ENCODE measurements at places on chromosomes 12 and 14. TPM values are rescaled to one million over a fixed set of nuclear protein-coding genes. Genes with fewer than 3 reads are reported as not detected.

DNA sequence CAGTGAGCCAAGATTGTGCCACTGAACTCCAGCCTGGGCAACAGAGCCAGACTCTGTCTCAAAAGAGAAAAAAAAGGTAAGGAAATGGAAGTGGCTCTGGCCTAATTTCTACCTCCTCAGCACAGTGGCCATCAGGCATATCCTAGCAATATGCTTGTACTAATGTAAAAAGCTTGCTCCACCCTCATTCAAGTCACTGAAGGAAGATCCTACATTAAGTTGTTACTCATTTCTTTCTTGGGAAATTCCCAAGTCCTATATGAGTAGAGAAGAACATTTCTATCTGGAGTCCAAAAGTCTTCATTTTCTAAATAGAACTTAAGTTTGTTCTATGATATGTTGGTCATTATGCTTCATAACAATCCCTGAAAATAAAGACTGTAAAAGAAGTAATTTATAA lies 67.3 kb upstream of the HOXC13 start:
- H3K36me3 ChIP-seq, result no peaks in the 10 kb centered on the region
- H3K27me3 ChIP-seq, result no peaks in the 10 kb centered on the region
- no peak overlapping the region for H3K27ac ChIP-seq
- DNase-seq, result no peak
- no peaks in the 10 kb centered on the region for H3K4me1 ChIP-seq

DNA sequence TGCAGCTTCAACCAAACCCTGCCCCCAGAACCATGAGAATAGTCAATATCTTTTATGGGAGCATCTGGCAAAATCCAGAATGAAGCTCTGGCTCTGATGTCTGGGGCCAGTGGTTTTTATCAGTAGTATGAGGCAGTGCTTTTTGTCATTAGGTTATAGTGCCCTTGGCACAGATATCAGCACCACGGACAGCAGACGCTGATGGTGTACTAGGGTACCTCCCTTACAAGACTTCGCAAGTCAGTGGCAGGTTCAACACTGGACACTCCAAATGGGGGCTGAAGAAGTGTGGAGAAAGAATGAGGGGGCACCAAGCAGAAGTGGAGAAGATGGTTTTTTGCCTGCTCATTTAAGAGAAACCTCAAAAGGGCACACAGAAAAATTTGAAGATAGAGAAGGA lies 68.2 kb upstream of the E2F7 start:
- no peaks in the 10 kb centered on the region for H3K27me3 ChIP-seq
- H3K36me3 ChIP-seq, result no peaks in the 10 kb centered on the region
- no peaks in the 10 kb centered on the region for H3K4me1 ChIP-seq

- no peak overlapping the region for H3K27ac ChIP-seq
- DNase-seq, result no peak
- H3K4me3 ChIP-seq, result no peak overlapping the region
- no peaks in the 10 kb centered on the region for H3K36me3 ChIP-seq
These were observed 6.5 kb upstream of the LGMN start for GRCh38 chr14:92754966-92755365.

- DNase-seq, result peak; percentile 27
- H3K4me3 ChIP-seq, result no peak overlapping the region
- H3K4me1 ChIP-seq, result no peaks in the 10 kb centered on the region
- H3K36me3 ChIP-seq, result no peaks in the 10 kb centered on the region
These were observed 4.1 kb downstream of the TSHR start for GRCh38 chr14:80959496-80959895.

The NTS gene
- 0.32 TPM for total RNA-seq

DNA sequence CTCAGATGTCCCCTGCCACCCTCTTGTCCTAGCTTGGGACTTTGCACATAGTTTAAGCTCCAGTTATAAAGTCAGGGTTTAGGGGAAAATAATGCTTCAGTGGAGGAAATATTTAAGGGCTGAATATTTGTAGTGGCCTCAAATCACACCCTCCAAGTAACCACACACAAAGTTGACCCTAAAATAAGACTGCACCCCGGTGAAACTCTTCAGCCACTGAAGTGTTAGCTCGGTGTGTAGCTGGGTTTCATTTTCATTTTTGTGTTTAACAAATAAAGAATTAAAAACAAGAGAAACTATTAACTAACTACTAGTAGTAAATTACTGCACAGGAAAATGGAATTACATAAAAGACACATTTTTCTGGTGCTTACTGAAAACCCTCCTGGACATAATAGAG lies 14.8 kb upstream of the BCL11B start:
- no peak overlapping the region for H3K4me3 ChIP-seq
- no peak overlapping the region for H3K27ac ChIP-seq
- H3K4me1 ChIP-seq, result no peaks in the 10 kb centered on the region

GRCh38 chr14:73567951-73568885 lies 795 bp upstream of the ACOT2 start:
- no peaks in the 10 kb centered on the region for H3K27me3 ChIP-seq
- peak overlapping the region; percentile 89 for H3K27ac ChIP-seq
- H3K4me1 ChIP-seq, result peaks cover 10% of the 10 kb centered on the region

- H3K36me3 ChIP-seq, result no peaks in the 10 kb centered on the region
- no peak overlapping the region for H3K27ac ChIP-seq
- no peaks in the 10 kb centered on the region for H3K27me3 ChIP-seq
- H3K4me1 ChIP-seq, result no peaks in the 10 kb centered on the region
- no peak overlapping the region for H3K4me3 ChIP-seq
- DNase-seq, result no peak
These were observed 40.6 kb downstream of the GXYLT1 start for GRCh38 chr12:42104087-42104486.

DNA sequence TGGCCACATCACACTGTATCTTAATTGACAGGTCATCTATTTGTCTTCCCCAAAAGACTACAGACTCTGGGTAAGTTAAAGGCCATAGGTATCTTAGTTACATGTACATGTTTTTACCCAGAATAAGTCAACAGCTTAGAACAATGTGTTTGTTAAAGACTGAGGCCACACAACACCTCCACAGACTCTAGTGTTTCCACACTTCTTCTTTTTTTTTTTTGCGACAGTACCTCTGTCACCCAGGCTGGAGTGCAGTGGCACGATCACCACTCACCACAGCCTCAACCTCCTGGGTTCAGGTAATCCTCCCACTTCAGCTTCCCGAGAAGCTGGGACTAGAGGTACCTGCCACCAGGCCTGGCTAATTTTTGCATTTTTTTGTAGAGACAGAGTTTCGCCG lies 1.3 kb downstream of the GPN3 start:
- peaks cover 7% of the 10 kb centered on the region for H3K4me1 ChIP-seq
- DNase-seq, result no peak
- no peaks in the 10 kb centered on the region for H3K27me3 ChIP-seq
- no peak overlapping the region for H3K4me3 ChIP-seq
- H3K36me3 ChIP-seq, result no peaks in the 10 kb centered on the region

The HVCN1 gene
- total RNA-seq, result 1.5 TPM

- peak overlapping the region; percentile 48 for H3K27ac ChIP-seq
- H3K36me3 ChIP-seq, result no peaks in the 10 kb centered on the region
- H3K27me3 ChIP-seq, result no peaks in the 10 kb centered on the region
- DNase-seq, result peak; percentile 45
- H3K4me1 ChIP-seq, result no peaks in the 10 kb centered on the region
These were observed 102.8 kb upstream of the EGLN3 start for GRCh38 chr14:34053666-34054065.

The RND1 gene
- total RNA-seq, result 2.5 TPM

- peak; percentile 65 for DNase-seq
- no peaks in the 10 kb centered on the region for H3K4me1 ChIP-seq
These were observed 8.6 kb downstream of the SLC25A29 start for GRCh38 chr14:100297320-100298300.

GRCh38 chr12:122182887-122183587 lies at the start of gene LRRC43:
TSS of gene LRRC43 (plus strand) at chr12:122183123. CDS start at chr12:122183145, 22 bp downstream.
- no peaks in the 10 kb centered on the region for H3K36me3 ChIP-seq
- no peaks in the 10 kb centered on the region for H3K27me3 ChIP-seq
- no peak within 1 kb of the TSS for H3K27ac ChIP-seq
- no peaks in the 10 kb centered on the region for H3K4me1 ChIP-seq

DNA sequence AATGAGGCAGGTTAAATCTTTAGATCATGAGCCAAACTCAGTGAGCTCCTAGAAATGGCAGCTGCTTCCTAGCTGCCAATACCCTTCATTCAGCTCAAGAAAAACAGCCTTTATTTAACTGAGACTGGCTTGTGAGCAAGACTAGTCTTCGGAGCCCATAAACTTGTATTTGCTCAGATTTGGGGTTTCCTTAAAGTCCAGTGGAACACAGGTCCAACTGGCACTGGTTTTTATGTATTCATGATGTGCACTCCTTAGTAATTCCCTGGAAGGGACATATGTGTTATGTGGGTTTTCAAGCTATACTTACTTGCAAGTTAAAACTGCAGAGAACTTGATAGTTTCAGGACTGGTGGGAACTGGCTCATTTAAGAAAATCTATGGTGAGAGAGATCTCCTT lies 380.1 kb upstream of the TMEM132C start:
- no peak for DNase-seq
- no peak overlapping the region for H3K4me3 ChIP-seq
- no peaks in the 10 kb centered on the region for H3K4me1 ChIP-seq
- H3K27me3 ChIP-seq, result no peaks in the 10 kb centered on the region
- H3K36me3 ChIP-seq, result no peaks in the 10 kb centered on the region

The MMAB gene
- total RNA-seq, result 59.1 TPM

DNA sequence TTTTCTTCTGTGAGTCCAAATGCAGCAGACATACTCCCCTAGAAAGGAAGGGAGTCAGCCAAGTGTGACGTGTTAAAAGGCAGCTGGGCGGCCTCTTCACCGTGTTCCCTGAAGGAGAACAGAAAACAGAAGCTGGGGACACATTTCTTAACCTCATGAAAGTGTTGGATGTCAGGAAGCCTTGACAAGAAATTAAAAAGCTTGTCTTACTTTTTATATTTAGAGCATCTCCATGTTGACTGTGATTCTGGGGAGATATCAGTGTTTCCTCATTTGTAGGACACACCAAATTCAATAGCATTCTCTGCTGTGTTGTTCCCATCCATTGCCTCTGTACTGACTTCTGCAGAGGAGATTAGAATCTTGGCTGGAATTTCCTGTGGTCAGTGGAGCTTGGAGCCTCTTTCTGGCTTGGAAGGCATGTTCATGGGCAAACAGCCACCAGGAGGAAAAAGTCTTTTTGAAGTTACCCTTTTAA lies 93.7 kb downstream of the RMST start:
- no peaks in the 10 kb centered on the region for H3K36me3 ChIP-seq
- H3K27me3 ChIP-seq, result no peaks in the 10 kb centered on the region
- no peaks in the 10 kb centered on the region for H3K4me1 ChIP-seq
- H3K27ac ChIP-seq, result no peak overlapping the region
- H3K4me3 ChIP-seq, result no peak overlapping the region
- DNase-seq, result no peak

GRCh38 chr14:59464486-59465315 lies 479 bp downstream of the GPR135 start:
- H3K36me3 ChIP-seq, result no peaks in the 10 kb centered on the region
- no peaks in the 10 kb centered on the region for H3K27me3 ChIP-seq
- peaks cover 4% of the 10 kb centered on the region for H3K4me1 ChIP-seq
- peak overlapping the region; percentile 66 for H3K4me3 ChIP-seq
- peak overlapping the region; percentile 28 for H3K27ac ChIP-seq

The ITFG2 gene
- 34.8 TPM for total RNA-seq

The PLEKHH1 gene
- 47.1 TPM for total RNA-seq

DNA sequence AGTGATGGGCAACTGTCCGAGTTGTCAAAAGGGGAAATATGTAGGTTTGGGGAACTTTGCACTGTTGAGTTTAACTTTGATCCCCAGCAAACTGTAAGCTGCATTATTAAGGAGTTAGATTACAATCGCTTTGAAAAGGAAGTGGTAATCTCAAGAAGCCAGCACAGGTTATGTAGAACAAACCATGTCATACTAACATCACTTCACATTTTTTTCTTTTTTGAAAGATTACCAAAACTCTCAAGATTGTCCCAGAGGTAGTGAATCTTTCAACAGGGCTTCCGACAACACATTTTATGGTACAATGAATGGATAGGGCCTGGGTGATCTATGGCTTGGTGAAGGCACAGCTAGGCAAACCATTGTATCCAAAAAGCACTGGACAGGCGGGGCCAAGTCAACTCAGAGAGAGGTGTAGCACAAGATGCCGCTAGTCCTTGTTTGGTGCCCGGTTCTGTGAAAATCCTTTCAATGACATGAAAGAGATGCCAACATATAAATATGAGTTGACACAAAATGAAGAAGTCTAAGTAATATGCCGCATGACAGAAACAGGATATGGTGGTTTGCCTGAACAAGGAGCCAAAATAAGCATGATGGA lies 24.3 kb upstream of the PARP11 start:
- no peaks in the 10 kb centered on the region for H3K27me3 ChIP-seq
- DNase-seq, result no peak
- no peak overlapping the region for H3K4me3 ChIP-seq
- H3K27ac ChIP-seq, result peak overlapping the region; percentile 31

DNA sequence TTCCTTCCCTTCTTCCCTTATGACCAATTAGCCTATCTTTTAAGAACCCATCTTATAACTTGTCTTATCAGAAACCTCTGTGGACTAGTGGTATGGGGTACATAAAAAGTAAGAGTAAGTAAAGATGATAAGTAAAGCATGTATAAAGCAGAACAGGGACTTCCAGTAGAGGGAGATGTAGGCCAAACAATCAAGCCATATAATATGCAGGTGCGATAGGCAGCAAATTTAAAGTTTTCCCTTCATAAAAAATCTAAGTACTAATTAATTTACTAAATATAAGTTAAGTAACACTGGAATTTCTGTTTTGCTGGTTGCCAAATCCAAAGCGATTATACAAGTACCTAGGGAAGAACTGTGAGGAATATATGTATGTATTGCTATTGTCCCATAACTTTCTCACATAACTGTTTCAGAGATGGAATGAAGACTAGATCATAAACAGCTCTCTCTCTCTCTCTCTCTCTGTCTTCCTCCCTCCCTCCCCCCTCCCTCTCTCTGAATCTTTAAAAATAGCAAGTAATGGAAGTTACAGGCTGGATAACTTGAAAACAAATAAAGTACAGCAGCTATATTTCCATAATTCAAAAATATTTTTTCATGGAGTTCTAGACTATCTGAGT lies 25.7 kb downstream of the METTL25 start:
- H3K27me3 ChIP-seq, result no peaks in the 10 kb centered on the region
- H3K4me3 ChIP-seq, result no peak overlapping the region
- H3K36me3 ChIP-seq, result no peaks in the 10 kb centered on the region

DNA sequence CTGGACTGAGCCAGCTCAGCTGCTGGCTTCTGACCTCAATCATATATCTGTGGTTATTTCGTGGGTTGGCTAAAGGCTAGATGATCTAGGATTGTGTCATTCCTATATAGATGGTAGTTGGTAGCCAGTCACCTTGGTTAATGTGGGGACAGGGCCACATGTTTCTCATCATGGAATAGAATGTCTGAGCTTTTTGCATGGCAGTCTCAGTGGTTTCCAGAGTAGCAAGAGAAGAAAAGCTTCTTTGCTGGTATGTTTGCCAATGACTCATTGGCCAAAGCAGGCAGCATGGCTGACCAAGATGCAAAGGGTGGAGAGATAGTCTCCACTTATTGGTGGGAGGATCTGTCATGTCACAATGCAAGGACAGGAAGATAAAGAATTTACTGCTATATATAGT lies 746.4 kb upstream of the FLRT2 start:
- H3K27me3 ChIP-seq, result no peaks in the 10 kb centered on the region
- no peaks in the 10 kb centered on the region for H3K36me3 ChIP-seq
- DNase-seq, result no peak
- H3K4me1 ChIP-seq, result no peaks in the 10 kb centered on the region
- H3K4me3 ChIP-seq, result no peak overlapping the region
